ENCODE measurements at places on chromosomes 13 and 19. TPM values are rescaled to one million over a fixed set of nuclear protein-coding genes. Genes with fewer than 3 reads are reported as not detected.

CTXN1 gene
- 2.6 TPM for total RNA-seq

SPRED3 gene
- 2.4 TPM for total RNA-seq

KLK6 gene
- total RNA-seq, result not detected

CCDC106 gene
- total RNA-seq, result 2.5 TPM

FOXA3 gene
- not detected for total RNA-seq

MEIOSIN gene
- total RNA-seq, result not detected

POLD1 gene
- 31.4 TPM for total RNA-seq

CEACAM4 gene
- not detected for total RNA-seq

IGSF23 gene
- not detected for total RNA-seq

NLRP4 gene
- total RNA-seq, result not detected

TNFSF11 gene
- not detected for total RNA-seq

BCAM gene
- total RNA-seq, result 14.1 TPM

APBA3 gene
- total RNA-seq, result 19.6 TPM

METTL21C gene
- not detected for total RNA-seq

ANKLE1 gene
- 1.00 TPM for total RNA-seq

PCDH8 gene
- not detected for total RNA-seq

SH2D3A gene
- not detected for total RNA-seq

MBD3L3 gene
- total RNA-seq, result not detected

FPR3 gene
- total RNA-seq, result not detected

ATP8B3 gene
- 2.7 TPM for total RNA-seq

RTBDN gene
- total RNA-seq, result not detected

ZNF681 gene
- 0.77 TPM for total RNA-seq

ADM5 gene
- total RNA-seq, result 0.66 TPM

ZNF728 gene
- total RNA-seq, result 0.12 TPM

PSENEN gene
- 8.6 TPM for total RNA-seq

RUBCNL gene
- 20.0 TPM for total RNA-seq

RANBP3 gene
- total RNA-seq, result 36.1 TPM

MAG gene
- total RNA-seq, result not detected

ZNF653 gene
- total RNA-seq, result 10.6 TPM

KCTD4 gene
- total RNA-seq, result not detected

ZNF284 gene
- 2.9 TPM for total RNA-seq

ISOC2 gene
- 63.2 TPM for total RNA-seq

ZFP14 gene
- total RNA-seq, result 4.7 TPM

LHB gene
- not detected for total RNA-seq

ASF1B gene
- total RNA-seq, result 24.0 TPM

SLC7A9 gene
- total RNA-seq, result not detected

C13orf42 gene
- total RNA-seq, result not detected

AZU1 gene
- total RNA-seq, result not detected

PLPP2 gene
- total RNA-seq, result 2.9 TPM

NXNL1 gene
- not detected for total RNA-seq

BCL2L12 gene
- total RNA-seq, result 3.2 TPM

PCDH9 gene
- total RNA-seq, result 3.6 TPM

Measured in uterine smooth muscle cell (primary cell).